Activated B cell treated with CpG ODN at 0.5 μM for 24 hours (primary cell): ENCODE measurements at places on chromosomes 2 and 18. TPM values are rescaled to one million over a fixed set of nuclear protein-coding genes. Genes with fewer than 3 reads are reported as not detected.

The C2orf66 gene
- total RNA-seq = not detected in 2 replicates

The CCDC150 gene
- total RNA-seq = 2.3 and 2.6 TPM in 2 replicates

The ARHGAP25 gene
- 324 and 336 TPM in 2 replicates for total RNA-seq

The PRR30 gene
- not detected in 2 replicates for total RNA-seq

GRCh38 chr2:119641562-119642258 is 37.3 kb upstream of the TMEM177 start:
- DNase-seq = peak; percentile 55

DNA sequence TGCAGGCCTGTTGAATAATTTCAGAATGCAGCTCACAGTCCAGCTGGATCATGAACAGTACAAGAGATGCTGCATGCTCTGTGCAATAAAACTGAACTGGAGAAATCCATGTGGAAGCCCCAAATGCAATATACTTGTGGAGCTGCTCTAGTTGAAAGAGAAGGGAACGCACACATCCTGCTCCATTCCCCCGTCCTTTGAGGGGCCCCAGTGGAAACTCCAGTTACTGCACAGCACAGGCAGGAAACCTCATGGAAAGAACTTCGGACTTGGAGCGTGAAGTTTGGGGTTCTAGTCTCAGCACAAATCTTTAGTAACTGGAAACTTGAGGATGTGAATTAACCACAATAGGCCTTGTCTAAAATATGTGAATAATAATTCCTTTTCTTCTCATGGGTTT is 73.2 kb downstream of the PLA2R1 start:
- DNase-seq = no peak

GRCh38 chr18:58784601-58785137 is 80.0 kb upstream of the ZNF532 start:
- no peak for DNase-seq

DNA sequence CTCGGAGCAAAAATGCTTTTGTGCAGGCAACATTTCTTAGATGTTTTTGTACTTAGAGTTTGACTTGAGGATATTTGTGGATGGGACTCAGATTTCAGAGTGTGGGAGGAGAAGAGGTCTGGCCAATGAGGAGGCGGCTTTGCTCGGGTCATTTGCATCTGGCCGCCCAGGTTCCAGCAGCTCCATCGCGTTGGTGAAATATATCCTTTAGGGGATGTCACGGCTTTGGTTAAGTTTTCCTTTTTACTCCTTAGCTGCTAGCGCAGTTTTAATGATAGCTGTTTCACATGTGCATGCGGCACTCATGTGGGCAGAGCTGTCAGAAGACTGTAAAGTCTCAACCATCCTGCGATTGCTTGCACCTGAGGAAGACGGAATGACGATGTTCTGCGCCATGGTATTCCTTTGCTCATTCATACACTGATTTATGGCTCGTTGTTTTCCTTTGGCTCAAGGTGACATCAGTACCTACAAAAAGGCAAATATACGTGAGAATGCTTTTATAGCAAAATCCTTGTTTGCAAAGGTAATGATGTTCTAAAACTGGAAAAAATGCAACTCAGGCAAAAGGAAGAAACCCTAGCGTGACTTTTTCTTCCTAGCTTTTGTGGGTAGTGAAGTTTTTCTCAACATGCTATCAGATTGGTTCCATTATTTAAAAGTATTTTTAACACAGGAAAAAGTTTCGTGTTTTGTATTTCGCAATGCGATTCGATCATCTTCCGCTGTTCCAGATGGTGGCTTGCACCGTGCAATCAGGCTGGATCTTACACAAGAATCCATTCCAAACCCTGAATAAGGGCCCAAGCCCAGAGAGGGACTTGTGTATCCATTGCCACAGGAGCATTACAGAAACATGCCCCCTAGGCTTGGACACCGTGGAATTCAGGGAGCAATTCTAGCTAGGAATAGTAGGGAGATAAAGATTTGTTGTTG is 70.5 kb upstream of the ZNF516 start:
- no peak for DNase-seq

- no peak for DNase-seq
These were observed 38.3 kb upstream of the RALBP1 start for GRCh38 chr18:9437021-9437437.

GRCh38 chr2:177691177-177691576 is 298.6 kb downstream of the AGPS start:
- no peak for DNase-seq

DNA sequence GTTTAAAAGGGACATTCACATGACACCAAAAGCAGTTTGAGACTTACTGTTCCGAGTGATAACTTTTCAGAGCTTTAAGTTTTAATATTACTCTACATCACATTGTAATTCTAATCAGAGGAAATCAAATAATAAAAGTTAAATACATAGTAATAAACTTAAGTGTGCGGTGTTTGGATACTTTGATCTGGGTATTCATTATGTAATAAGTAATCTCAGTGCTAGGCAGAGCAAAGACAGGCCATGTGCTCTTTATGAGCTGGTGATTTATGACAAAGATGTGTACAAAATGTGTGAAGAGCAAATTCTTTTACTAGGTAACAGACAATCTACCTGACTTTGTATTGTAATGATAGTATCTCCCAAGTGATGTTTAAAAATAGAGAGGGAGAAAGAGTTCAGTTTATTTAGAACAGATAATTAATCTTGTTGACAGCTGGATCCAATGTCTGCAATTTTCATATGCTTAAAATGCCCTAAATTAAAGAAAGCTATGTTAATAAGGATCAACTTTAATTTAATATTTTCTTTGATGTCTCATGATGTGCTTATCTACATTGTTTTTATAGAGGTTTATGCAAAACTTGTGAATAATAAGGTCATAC is 4.4 kb downstream of the CFAP221 start:
- no peak for DNase-seq

DNA sequence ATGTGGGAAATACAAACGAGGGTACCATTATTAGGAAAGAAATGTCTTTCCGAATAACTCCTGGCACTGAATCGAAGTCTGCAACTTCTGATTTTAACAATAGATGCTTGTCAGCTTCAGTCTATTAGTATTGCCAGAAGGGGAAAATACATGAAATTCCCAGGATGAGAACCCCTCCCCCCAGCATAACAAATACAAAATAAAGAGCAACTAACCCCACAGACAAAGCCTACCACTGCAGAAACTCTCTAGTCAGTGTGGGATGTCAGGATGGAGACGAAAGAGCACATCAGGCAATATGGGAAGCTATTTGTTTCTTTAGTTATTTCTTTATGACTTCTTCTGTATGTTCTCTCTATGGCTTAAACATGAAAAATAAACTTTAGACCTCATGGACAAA is 365.0 kb upstream of the CDH2 start:
- no peak for DNase-seq

- DNase-seq = no peak
These were observed 67.5 kb downstream of the DCDC2C start for GRCh38 chr2:3770724-3771415.
